WTC11 (cell line): ENCODE measurements at places on chromosomes 16 and 17.

DNA sequence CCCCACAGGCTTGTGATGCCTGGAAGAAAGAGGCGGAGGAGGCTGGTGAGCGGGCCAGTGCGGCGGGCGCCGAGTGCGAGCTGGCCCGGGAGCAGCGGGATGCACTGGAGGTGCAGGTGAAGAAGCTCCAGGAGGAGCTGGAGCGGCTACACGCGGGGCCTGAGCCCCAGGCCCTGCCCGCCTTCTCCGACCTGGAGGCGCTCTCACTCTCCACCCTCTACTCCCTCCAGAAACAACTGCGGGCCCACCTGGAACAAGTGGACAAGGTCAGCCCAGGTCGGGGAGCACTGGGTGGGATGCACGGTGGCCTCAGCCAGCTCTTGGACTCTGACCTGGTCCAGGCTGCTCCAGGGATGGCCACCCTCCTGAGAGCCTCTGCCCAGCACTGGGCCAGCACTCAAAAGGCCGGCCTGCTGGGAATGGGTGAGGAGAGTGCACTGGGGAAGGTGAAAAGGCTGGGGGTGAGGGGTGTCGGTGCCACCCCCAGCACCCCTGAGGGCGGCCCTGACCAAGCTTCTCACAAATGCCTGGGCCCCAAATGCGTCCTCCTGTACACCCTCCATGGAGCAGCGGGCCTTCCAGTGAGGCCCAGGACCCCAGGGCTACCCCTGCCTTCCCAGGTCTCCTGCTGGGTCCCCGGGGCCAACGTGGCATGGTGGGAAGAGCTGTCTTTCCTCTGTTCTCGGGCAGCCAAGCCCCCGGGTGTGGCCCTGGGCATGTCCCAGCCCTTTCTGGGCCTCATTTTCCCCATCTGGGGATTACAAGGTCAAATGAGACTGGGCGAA, 20.8 kb downstream of the UNC13D start:
- DNase-seq = no peak

- no peak for DNase-seq
These were observed 216.7 kb downstream of the RPTOR start for GRCh38 chr17:80761110-80761871.

- DNase-seq = no peak
These were observed 77.5 kb upstream of the CPHXL start for GRCh38 chr16:75803753-75804152.

DNA sequence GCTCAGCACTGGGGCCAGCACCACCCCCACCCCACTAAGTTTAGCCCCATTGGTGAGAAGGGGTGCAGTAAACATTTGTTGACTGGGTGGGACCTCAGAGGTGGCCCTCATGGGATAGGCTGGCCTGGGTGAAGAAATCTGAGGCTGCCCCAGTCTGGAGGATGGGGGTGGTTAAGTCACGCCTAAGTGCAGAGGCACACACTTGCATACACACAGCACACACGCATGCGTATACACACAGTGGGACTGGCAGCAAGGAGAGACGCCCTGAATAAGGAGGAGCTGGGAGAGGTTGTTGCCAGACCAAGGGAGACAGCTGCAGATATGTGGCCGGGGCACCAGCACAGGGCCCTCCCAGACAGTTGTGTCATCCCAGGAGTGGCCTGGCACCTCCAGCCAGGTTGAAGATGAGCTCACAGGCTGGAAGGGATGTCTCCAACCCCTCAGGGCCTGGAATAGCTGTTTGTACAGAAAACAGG, 3.0 kb upstream of the BCAR1 start:
- DNase-seq = peak; percentile 42

- no peak for DNase-seq
These were observed 4.0 kb downstream of the SAT2 start for GRCh38 chr17:7623661-7624060.

GRCh38 chr16:68423771-68424170, 24.5 kb downstream of the SMPD3 start:
- no peak for DNase-seq

GRCh38 chr17:29020576-29020975, 14.7 kb upstream of the SEZ6 start:
- no peak for DNase-seq

GRCh38 chr16:67770346-67770991, 35.9 kb downstream of the RANBP10 start:
- DNase-seq = no peak

DNA sequence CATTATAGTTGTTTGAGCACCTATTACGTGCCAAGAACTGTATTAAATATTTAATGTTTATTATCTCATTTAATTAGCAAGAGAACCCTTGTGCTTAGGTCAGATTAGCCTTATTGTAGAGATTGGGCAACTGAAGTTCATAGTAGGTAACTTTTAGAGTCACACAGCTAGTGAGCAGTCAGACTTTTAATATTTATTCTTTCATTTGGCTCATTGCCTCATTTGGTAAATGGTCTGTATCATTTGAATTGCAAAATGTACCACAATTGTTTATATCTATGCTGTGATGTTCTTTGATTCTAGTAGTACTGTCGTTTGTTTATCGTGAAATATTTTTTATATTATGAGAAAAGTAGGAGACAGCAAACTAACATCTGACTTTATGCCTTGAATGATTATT, 7.6 kb downstream of the CLTC start:
- no peak for DNase-seq

DNA sequence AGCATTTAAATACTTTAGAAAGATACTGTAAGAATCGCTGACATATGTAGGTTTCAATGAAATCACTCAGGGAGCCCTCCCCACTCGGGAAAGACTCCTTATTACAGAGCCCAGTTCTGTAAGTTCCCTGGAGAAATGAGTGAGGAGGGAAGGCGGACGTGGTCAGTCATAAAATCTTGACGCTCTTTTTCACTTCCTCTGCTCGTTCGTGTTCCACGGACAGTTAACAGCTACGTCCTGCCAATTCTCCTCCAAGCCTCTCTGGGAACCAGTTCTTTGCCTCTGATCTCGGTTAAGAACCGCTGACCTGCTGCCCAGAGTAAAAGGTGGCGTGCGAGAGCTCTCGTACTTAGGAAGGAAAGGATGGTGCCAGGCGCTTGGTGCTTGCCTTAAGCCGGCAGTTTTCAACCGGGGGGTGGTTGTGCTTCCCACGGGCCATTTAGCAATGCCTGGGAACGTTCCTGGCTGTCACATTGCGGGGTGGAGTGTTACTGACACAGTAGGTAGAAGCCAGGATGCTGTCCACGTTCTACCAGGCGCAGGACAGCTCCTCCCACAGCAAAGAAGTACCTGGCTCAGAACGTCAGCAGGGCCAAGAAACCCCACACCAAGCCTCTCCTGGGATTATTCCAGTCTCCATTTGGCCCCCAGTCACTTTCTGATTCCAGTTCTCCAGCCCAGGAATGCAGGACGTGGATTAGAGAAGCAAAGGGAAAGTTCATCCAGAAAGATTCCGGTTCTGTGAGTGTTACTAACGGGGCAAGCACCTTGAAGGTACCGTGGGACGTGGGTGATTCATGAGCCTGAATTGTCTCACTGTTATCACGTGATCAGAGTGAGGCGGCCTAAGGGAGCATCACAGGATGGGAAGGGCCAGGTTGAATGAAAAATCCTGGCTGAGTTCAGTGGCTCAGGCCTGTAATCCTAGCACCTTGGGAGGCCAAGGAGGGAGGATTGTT, 87.7 kb downstream of the MRM3 start:
- no peak for DNase-seq

GRCh38 chr17:33695431-33695830, 402.3 kb upstream of the ASIC2 start:
- DNase-seq = no peak

DNA sequence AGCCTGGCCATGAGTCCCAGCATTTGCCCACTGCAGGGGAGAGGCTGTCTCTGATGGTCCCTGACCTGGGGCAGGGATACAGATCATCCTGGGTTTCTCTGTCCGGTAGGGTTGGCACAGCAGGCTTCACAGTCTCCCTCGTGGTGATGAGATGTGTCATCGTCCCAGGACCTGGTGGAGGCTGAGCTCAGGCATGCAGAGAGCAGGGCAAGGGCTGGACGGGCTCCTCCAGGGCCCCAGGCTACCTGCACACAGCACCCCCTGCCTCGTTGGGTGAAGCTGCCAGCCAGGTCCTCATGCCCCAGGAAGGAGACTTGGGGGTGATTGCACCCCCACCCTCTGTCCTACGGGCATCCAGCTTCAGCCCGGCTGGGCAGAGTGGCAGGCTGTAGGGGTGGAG, 155.8 kb upstream of the GSE1 start:
- DNase-seq = no peak

DNA sequence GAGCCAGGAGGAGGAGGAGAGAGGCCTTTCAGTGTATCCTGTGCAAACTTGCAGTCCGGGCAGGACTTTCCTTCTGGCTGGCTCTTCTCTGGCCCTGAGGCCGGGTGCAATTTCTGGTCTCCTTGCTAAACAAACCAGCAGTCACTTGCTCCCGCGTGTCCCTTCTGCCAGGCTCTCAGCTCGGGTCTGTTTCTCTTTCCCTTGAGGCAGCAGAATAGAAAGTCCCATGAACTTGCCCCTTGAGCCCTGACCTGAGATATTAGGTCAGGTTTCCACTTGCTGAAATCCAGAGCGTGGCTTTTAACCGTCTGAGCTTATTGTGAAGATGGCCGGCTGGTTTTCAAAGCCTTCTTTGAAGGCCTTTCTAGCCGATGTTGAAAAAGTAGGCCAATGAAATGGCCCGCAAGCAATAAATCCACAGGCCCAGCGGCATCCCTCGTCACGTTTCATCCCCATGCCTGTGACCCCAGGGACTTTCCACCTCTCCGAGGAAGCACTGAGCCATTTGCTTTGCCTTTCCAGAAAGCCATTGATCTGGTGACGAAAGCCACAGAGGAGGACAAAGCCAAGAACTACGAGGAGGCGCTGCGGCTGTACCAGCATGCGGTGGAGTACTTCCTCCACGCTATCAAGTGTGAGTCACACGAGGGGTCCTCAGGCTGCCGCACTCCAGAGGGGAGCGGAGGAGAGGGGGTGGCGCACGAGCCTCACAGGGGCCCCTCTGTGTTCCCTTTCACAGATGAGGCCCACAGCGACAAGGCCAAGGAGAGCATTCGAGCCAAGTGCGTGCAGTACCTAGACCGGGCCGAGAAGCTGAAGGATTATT, 4.5 kb downstream of the VPS4A start:
- no peak for DNase-seq

DNA sequence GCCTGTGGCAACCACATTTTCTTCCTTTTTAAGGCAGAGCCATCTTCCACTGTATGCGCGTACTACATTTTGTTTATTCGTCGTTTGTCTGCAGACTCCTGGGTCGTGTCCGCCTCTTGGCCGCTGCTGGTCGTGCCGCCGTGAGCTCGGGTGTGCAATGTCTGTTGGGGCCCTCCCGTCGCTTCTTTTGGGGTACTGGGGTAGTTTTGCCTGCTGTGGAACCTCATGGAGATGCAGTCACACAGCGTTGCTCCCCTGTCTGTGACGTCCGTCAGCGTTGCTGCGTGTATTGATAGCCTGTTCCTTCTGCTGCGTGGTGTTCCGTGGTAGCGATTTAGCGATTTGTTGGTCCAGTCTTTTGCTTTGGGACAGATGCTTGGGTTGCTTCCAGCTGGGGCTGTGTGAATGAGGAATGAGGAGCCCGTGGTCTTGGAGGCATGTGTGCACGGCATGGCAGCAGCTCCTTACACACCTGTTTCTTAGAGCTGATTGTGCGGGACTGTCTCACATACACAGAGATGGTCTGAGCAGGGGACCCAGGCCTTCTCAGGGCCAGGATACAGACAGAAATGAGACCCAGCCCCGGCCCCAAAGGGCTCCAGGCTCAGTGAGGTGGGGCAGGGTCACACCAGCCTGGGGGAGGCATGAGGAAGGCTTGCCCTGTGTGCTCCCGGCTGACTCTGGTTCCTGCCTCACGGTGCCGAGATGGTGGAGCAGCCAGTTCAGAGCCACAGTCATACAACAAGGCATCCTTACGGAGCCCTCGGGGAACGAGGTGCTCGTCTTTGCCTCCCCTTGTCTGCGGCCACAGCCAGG, 78.4 kb upstream of the GSE1 start:
- no peak for DNase-seq

DNA sequence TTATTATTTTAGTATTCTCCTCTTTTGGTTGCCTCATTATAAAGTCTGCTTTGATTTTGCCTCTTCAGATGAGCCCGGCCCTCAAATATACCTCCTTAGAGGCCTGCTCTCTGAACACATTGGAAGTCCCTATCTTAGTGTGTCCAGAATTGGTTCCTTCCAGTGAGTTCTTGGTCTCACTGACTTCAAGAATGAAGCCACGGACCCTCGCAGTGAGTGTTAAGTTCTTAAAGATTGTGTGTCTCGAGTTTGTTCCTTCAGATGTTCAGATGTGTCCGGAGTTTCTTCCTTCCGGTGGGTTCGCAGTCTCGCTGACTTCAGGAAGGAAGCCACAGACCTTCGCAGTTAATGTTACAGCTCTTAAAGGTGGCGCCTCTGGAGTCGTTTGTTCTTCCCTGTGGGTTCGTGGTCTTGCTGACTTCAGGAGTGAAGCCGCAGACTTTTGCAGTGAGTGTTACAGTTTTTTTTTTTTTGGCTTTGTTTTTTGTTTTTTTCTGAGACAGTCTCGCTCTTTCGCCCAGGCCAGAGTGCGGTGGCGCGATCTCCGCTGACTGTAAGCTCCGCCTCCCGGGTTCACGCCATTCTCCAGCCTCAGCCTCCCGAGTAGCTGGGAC, 45.8 kb upstream of the NOS2 start:
- DNase-seq = no peak

- peak; percentile 68 for DNase-seq
These were observed 6.2 kb downstream of the PHOSPHO1 start for GRCh38 chr17:49224198-49224996.

- DNase-seq = no peak
These were observed 82.8 kb downstream of the SNX29 start for GRCh38 chr16:12059216-12059769.

DNA sequence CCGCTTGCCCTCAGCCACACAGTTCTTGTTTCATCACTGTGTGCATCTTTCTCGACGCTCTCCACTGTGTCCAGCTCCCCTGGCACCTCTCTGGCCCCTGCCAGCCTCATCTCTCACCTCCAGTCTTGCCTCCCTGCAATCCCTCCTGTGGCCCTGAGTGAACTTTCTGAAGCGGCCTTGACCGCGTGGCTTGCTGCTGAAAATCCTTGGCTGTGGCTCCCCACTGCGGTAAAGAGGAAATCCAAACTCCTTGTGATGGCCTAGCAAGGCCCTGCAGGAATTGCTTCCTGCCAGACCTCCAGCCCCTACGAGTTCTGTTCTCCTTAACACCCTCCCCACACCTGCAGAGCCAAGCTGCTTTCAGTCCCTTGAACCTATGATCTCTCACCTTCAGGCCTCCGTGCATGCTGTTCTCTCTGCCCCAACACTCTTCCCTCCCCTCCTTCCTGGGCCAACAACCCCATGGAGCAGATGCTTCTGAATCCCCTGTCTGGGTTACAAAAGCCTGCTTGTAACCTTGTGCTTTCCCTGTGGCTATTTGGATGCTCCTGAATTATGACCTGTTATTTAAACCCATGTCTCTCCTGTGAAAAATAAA, 33.6 kb upstream of the BRD7 start:
- no peak for DNase-seq

DNA sequence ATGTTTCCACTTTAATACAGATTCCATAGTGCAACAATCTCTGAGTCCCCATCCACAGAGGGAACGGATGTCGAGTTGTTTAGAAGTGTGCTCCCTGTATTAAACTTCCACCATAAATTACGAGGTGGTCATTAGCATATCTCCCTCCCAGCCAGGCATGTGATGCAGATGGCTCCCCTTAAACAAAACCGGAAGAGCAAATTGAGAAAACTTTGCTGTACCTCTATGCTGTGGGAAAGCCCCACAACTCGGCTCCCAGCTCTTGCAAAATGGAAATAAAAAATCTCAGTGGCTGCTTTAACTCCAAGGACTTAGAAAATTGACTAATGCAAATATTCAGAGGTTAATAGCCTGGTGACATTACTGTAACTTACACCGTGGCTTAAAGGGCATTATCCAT, 290.9 kb downstream of the MAF start:
- no peak for DNase-seq

- DNase-seq = no peak
These were observed 62.5 kb downstream of the CA10 start for GRCh38 chr17:52096056-52096455.
